ENCODE measurements at places on chromosomes 11 and 22. TPM values are rescaled to one million over a fixed set of nuclear protein-coding genes. Genes with fewer than 3 reads are reported as not detected.

Gene TRIM48
- not detected for total RNA-seq

Gene IL17REL
- total RNA-seq, result 0.17 TPM

Gene MS4A15
- not detected for total RNA-seq

Gene THY1
- 6.4 TPM for total RNA-seq

Gene FREY1
- total RNA-seq, result 1.3 TPM

Measured in left colon (tissue), 2 donors.